ENCODE measurements at places on chromosomes 5 and 9.

DNA sequence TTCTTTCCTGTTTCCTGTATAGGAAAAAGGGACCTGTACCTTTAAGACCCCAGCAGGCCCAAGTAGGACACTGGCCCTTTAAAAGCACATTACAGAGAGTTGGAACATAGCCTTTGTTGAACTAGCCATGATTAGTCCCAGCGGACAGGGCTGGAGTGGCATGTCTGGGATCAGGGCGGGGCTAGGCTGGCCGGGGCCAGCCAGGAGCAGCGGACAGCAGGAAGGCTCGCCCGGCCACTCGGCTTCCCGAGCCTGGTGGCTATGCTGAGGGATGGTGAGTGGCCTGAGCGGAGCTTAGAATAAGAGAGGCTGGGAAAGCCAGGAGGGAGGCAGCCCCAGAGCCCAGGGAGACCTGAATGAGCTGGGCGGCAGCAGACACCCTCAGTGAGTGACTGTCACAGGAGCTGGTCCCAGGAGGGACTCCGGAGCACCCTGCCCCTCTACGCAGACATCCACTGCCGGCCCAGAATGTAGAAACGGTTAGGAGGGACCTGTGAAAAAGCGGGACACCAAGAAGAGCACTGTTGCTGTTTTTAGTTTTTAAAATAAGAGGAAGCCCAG is 92.1 kb downstream of the DAB2IP start:
- peak; percentile 91 for DNase-seq

DNA sequence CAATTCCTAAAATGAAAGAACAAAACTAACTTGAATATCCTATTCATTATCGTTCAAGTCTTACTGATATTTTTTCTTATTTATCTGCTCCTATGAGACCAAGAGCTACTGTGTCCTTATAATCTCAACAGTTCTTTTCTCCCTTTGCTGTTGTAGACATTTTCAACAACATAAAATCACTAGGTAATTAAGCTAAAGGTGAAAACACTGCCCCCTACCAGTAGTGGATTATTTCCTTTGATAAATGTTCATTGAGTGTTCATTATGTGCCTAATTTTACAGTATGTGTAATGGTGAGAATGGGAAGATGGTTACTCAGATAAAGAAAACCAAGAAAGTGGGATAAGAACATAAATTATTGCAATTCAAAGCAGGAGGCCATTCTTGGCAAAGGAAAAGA is 41.4 kb upstream of the PAPPA start:
- DNase-seq = peak; percentile 47

GRCh38 chr5:26945901-26946300 is 92.5 kb downstream of the CDH9 start:
- peak; percentile 28 for DNase-seq

- no peak for DNase-seq
Measured at GRCh38 chr9:83992901-83993300, 12.3 kb downstream of the RMI1 start.

GRCh38 chr5:95134326-95134725 is 150.6 kb downstream of the MCTP1 start:
- DNase-seq = no peak

GRCh38 chr5:50726475-50727148 is 60.2 kb downstream of the PARP8 start:
- DNase-seq = no peak

DNA sequence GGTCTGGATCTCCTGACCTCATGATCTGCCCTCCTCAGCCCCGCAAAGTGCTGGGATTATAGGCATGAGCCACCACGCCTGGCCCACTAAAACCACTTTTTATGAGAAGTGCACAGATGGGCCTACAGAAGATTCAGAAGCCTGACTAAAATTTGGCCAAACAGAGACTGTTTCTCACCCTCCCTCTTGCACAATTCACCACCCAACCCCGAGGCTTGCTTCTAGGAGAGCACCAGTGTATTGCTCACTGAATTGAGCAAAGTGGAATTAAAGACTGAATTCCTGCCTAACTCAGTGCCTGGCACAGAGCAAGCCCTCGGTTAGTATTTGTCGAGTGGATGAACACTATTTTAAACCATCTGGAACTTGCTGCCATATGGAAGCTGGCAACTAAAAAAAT is 3.4 kb upstream of the DCTN4 start:
- no peak for DNase-seq

DNA sequence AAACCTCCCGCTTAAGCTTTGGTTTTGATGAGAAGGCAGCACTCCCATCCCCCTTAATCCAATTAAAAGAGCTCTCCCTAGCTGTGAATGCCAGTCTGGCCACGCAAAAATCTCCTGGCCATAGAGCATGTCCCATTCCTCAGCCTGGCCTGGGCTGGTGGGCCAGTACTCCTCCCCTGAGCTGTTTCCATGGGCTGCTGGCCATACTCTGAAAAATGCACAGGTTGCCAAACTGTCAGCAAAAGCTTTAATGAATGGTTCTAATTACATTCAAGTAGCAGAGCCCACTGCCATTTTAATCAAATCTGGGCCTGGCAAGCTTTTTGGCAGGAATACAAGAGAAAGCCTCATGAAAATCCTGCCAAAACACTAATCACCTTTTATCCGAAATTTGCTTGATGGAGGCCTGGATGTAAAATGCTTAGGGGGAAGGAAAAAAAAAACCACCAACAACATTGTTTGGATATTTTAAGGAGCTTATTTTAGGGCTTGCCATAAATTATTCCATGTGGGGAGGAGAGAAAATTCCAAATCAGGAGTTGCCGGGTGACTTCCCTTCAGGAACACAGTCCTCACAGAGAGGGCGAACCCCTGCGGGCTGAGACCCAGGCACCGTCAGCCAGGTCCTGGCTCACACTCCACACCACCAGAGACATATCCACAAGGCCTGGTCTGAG is 243.3 kb downstream of the SEC61B start:
- DNase-seq = no peak

- no peak for DNase-seq
Measured at GRCh38 chr9:88312045-88312444, 76.2 kb upstream of the SPIN1 start.

GRCh38 chr5:111737716-111738115 is 19.3 kb downstream of the NREP start:
- DNase-seq = peak; percentile 63

DNA sequence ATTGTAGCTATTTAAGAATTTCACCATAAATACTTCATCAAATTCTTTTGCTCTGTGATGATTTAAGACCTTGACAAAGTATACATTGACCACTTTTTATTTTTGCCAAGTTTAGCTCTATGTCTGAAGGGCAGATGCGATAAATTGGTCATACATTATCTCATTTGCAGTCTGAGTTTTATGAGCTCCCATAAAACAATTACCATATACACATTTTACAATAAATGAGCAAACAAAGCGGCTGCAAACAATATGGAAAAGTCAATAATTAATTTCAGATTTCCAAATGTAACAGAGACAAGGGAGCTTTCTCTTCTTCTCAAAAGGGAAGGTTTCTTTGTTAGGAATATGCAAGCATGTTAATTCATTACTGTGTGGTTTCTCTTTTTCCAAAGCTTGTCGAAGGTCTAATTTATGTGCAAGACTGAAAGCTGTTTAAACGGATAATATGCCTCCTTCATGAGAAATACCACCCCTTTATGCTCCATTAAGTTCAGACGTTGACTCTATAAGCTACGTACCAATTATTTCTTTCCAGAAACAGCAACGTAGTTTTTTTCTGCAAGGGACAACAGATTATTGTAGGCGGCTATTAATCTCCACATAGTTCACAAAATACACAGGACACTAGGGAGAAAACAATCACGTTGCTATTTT is 7.0 kb upstream of the IZUMO3 start:
- DNase-seq = no peak

DNA sequence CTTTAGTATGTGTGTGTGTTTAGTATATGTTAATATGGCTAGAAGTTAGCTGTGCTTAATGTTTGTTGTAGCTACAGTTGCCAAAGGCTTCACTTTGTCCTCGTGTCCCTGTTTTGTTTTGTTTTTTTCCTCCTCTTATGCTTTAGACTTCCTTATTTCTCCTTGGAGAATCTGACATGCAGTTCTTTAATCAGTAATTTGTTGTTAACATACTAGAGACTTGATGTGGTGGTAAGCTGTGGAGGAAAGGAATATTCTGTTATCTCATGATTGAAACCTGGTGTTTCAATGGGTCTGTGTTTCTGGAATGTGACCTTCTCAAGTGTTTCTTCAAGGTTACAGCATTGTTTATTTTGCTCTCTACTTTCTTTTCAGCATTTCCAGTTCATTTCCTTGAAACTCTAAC is 515.6 kb upstream of the ST8SIA4 start:
- no peak for DNase-seq

DNA sequence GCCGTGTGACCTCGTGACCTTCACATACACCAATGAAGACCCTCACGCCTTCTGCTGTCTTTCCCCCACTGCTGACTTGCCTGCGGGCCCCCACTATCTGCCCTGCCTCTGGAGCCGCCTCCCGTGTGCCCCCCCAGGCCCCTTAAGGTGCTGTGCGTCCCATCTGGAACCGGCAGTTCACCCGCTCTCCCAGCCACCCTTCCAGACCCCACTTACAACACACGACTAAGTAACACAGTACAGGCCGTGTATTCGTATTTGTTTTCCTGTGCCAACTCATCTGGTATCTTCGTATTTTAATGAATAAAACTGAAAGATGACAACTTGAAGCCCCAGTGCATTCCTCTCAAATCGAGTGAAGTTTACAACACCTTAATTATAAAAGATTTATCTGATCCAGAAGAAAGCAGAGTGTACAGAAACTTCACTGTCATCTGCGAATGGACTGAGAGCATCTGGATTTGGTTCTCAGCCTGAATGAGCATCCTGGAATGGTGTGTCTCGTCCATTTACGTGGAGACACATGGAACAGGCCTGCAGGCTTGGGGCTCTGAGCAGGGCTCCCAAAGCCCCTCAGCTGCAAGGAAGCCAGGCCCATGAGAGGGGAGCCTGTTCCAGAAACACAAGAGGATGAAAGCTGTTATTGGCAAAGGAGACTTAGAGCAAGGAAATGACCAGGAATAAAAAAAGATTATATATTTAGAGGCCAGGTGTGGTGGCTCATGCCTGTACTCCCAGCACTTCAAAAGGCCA is 21.9 kb upstream of the TERT start:
- no peak for DNase-seq

DNA sequence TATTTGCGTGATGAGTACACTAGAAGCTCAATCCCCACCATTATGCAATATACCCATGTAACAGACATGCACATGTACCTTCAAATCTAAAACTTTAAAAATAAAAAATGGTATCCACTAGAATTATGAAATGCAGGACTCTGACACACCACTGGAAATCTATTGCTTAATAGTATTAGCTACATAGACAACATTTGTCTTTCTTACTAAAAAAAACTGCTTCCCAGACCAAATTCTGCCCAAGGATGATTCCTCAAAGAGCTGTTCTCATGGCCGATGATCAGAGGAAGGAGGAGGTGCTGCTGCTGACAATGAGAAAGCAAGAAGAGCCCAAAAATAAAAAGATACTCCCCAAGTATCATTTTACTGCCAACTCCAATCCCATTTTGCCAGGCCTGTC is 67.2 kb downstream of the TTC39B start:
- DNase-seq = no peak

- DNase-seq = no peak
Measured at GRCh38 chr9:109619310-109619709, 121.2 kb upstream of the PTPN3 start.

DNA sequence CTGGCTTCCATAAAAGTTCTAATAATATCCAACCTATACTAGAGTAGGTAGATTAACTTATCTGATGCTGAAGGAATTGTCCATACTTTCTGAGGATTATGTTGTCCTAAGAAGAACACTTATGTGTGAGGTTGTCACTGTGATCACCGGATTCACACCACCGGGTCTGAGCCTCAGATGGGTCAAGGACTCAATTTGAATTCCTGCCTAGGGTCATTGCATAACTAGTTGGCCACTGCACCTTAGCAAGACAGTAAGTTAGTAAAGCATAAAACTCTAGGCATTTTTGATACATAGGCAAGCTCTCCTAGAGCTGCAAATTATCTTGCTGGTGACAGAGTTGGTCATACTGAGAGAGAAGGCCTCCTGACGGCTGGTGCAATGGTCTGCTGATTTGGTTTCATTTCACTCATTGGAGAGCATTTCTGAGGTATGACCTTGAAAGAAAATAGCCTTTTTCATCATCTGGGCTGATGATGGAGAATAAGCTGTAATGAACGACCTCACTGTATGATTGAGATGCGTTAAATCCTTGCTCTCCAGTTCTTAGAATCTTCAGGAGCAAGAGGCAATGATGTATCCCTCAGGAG is 72.0 kb upstream of the CKMT2 start:
- no peak for DNase-seq

GRCh38 chr5:4083591-4084337 is 488.1 kb downstream of the IRX1 start:
- DNase-seq = no peak

DNA sequence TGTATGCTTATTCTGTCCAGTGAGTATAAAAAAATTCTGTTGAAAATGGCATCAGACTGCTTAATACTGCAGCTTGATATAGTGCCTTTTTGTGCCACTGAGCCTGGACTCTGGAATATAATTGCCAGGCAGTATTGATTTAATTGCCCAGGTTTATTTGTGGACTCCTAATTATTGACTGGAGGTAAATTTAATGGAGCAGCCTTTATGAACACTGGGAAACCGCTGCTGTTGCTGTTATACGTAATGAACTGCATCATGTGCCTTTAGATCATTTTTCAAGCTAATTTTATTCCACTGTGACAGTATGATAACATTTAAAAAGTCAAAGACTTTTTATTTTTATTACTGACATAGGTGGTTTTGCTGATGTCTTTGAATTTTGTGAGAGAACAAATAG is 90.2 kb upstream of the SH3GL2 start:
- no peak for DNase-seq

DNA sequence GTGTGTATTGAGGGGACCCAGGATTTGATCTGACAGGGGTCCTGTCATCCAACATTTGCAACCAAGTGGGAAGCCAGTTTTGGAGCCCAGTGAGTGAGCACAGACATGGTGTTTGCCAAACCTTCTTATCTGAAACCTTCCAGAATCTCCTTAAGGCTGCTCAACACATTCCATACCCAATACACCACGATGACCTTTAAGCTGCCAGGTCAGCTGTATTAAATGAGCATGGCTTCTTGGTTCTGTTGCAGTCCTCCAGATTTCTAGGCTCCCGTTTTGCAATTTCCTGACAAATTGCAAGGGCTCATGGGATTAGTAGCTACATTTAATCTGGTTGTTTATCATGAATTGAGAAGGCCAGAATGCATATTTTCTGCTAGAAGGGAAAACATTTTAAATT is 124.2 kb upstream of the ATP10B start:
- no peak for DNase-seq

DNA sequence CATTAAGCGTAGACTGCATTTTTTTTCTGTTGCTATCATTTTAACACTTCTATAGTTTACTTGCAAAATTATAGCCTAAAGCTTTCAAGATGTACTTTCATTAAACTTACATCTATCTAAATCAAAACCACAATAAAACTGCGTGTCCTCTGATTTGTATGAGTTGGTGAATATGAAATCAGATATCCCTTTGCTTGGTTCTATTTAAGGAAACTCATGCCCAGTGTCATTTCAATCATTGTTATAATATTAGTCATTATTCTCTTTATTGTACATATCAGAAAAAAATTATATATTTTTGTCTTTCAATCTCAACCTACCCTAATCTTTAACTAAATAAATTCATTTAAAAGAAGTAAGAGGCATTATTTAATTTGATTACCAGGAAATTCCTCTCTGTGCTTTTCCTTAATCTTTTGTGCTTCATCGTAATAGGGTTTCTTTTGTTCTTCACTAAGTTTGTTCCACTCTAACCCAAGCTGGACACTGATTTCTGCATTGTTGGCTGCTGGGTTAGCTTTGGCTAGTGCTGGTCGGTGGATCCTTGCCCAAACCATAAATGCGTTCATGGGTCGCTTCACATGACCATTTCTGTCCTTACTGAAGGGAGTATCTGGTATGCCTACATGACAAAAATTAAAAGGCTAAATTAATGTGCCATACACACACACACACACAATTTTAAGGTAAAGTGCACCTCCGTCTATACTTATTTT is 3.8 kb downstream of the SOX30 start:
- no peak for DNase-seq
